Gastrocnemius medialis (tissue), 4 donors: ENCODE measurements at places on chromosomes 4 and X. TPM values are rescaled to one million over a fixed set of nuclear protein-coding genes. Genes with fewer than 3 reads are reported as not detected.

DNA sequence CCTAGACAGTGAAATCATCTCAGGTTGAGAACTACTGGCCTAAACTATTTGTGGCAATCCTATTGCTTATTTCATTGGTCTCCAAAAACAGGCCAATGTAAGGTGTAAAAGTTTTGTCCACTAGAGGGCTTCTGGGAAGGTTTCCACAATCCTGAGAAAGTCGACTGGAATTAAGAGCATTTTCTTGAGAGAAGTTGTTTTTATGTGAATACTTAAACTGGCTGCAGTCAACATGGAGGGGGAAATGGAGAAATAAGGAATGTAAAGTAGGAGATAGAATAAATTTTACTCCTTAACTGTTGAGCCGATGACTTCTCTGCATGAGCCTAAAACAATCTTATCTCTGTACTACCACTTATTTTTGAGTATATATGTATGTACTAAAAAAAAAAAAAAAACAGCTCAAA is 11.0 kb upstream of the EIF4E start:
- H3K36me3 ChIP-seq, result no peaks in the 10 kb centered on the region
- no peak overlapping the region for H3K4me3 ChIP-seq
- H3K27me3 ChIP-seq, result no peaks in the 10 kb centered on the region
- no peak for DNase-seq
- no peaks in the 10 kb centered on the region for H3K4me1 ChIP-seq

Gene ANKRD50
- 3.7 TPM for total RNA-seq

DNA sequence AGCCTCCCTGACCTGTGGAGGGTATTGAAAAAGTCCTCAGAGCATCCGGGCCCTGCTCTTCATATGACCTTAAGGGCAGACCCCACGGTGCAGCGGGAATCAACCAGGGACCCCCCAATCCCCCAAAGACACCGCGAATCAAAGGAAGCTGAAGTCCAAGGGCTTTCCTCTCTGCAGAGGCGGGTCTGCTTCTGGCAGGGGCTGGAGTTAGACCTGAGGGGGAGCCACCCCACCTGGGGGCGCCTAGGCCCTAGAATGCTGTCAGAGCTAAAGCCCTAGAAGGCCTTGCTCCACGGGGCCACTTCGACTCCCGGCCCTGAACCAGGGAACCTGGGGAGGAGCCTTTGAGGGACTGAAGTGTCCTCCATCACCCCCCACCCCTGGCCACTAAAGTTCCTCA is 2.8 kb upstream of the HAUS7 start:
- no peak overlapping the region for H3K4me3 ChIP-seq
- no peaks in the 10 kb centered on the region for H3K27me3 ChIP-seq

DNA sequence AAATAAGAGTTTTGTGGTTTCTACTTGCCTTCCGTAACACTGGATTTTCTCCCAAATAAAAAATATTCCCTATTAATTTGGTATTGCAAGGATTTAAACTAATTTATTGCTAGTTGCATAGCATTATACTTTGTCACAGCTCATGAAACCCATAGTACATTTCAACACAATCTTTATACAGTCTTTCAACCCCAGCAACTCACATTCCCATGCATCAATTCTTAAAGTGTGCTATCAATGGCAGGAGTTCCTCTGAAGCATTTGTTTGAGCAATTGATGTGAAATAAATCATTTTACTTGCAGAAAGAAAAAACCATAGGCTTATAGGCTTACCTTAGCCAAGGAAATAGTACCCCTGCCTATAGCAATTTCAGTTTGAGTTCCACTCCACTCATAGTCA is 251.9 kb downstream of the PAPSS1 start:
- H3K4me1 ChIP-seq, result no peaks in the 10 kb centered on the region
- no peak for DNase-seq
- no peak overlapping the region for H3K27ac ChIP-seq
- H3K4me3 ChIP-seq, result no peak overlapping the region

- H3K36me3 ChIP-seq, result no peaks in the 10 kb centered on the region
- H3K4me1 ChIP-seq, result no peaks in the 10 kb centered on the region
- H3K27me3 ChIP-seq, result no peaks in the 10 kb centered on the region
- DNase-seq, result no peak
- no peak overlapping the region for H3K27ac ChIP-seq
Observed at GRCh38 chr4:74947798-74948197, 14.9 kb downstream of the PARM1 start.

GRCh38 chrX:85243761-85244449 is at the start of the genes SATL1 and ZNF711:
Gene SATL1 (minus strand): TSS chrX:85243779. CDS start chrX:85108968, 134,811 bp downstream.
Gene ZNF711 (plus strand): TSS chrX:85243991. CDS start chrX:85247573, 3,582 bp downstream.
- H3K36me3 ChIP-seq, result no peaks in the 10 kb centered on the region
- peak within 1 kb of the TSS; percentile 61 for H3K4me3 ChIP-seq
- H3K27ac ChIP-seq, result no peak within 1 kb of the TSS
- H3K27me3 ChIP-seq, result no peaks in the 10 kb centered on the region
- no peaks in the 10 kb centered on the region for H3K4me1 ChIP-seq
- no peak for DNase-seq

GRCh38 chr4:101651778-101652177 is 138.8 kb upstream of the BANK1 start:
- H3K27me3 ChIP-seq, result no peaks in the 10 kb centered on the region
- H3K27ac ChIP-seq, result no peak overlapping the region
- H3K4me3 ChIP-seq, result no peak overlapping the region
- peaks cover 10% of the 10 kb centered on the region for H3K4me1 ChIP-seq

Gene SSX2B
- not detected for total RNA-seq

Gene MAGEA9B
- not detected for total RNA-seq

Gene PCDH10
- 0.04 TPM for total RNA-seq

Gene NR3C2
- 9.5 TPM for total RNA-seq

Gene NXF3
- total RNA-seq, result not detected

Gene TKTL2
- total RNA-seq, result not detected

GRCh38 chr4:40294339-40294738 is 40.8 kb upstream of the CHRNA9 start:
- H3K27me3 ChIP-seq, result no peaks in the 10 kb centered on the region
- no peaks in the 10 kb centered on the region for H3K36me3 ChIP-seq
- no peak for DNase-seq
- H3K4me1 ChIP-seq, result no peaks in the 10 kb centered on the region
- H3K4me3 ChIP-seq, result no peak overlapping the region
- H3K27ac ChIP-seq, result no peak overlapping the region

GRCh38 chr4:4912155-4912554 is 52.7 kb downstream of the MSX1 start:
- H3K27me3 ChIP-seq, result no peaks in the 10 kb centered on the region
- no peak overlapping the region for H3K4me3 ChIP-seq
- DNase-seq, result no peak
- H3K27ac ChIP-seq, result no peak overlapping the region
- H3K36me3 ChIP-seq, result no peaks in the 10 kb centered on the region

DNA sequence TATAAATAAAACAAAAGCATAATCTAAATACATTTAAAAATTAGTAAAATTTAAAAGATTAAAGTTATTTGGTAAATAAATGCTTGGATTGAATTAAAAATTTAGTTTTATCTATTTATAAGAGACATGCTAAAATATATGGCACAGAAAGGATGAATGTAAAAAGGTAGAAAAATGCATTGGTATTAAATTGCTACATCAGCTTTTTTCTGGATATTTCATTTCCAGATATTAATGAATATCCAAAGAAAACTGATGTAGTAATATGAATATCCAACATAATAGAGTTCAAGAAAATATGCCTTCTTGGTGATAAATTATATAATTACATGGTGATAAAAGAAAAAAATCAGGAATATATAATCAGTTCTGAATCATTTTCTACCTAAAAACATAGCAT is 1743.9 kb downstream of the RPA4 start:
- no peaks in the 10 kb centered on the region for H3K36me3 ChIP-seq
- no peaks in the 10 kb centered on the region for H3K4me1 ChIP-seq
- no peaks in the 10 kb centered on the region for H3K27me3 ChIP-seq
- no peak overlapping the region for H3K4me3 ChIP-seq

Gene GUF1
- total RNA-seq, result 18.7 TPM

DNA sequence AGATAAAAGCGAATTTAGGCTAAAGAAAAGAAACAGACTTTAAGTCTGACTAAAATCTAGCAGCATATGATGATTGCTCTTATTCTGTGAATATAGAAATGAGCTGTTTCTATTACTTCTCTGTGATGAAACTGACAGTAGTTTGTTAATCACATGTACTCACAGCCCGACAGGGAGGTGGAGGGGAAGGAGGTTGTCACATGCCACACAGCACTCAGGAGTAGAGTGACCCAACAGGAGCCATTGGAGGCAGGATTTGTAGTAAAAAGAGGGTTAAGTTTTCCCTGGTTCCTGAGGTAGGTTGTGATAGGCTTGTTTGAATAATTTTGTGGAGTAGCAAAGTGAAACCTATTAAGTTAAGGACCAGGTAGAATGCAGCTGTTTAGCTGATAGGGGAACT is 495.9 kb downstream of the CENPC start:
- no peak for DNase-seq
- no peaks in the 10 kb centered on the region for H3K36me3 ChIP-seq
- no peaks in the 10 kb centered on the region for H3K4me1 ChIP-seq
- no peaks in the 10 kb centered on the region for H3K27me3 ChIP-seq

- DNase-seq, result no peak
- H3K27ac ChIP-seq, result peak overlapping the region; percentile 50
- no peaks in the 10 kb centered on the region for H3K27me3 ChIP-seq
- no peaks in the 10 kb centered on the region for H3K36me3 ChIP-seq
- H3K4me1 ChIP-seq, result peaks cover 26% of the 10 kb centered on the region
- H3K4me3 ChIP-seq, result no peak overlapping the region
Observed at GRCh38 chr4:169201222-169202144, 69.3 kb downstream of the SH3RF1 start.

Gene ARFIP1
- 10.1 TPM for total RNA-seq

GRCh38 chr4:1945124-1945895 is 63.5 kb downstream of the NELFA start:
- H3K36me3 ChIP-seq, result no peaks in the 10 kb centered on the region
- no peaks in the 10 kb centered on the region for H3K4me1 ChIP-seq
- no peaks in the 10 kb centered on the region for H3K27me3 ChIP-seq
- no peak overlapping the region for H3K27ac ChIP-seq
- no peak for DNase-seq

Gene CWH43
- total RNA-seq, result not detected

Gene XKRX
- 0.13 TPM for total RNA-seq

Gene CCDC120
- 0.07 TPM for total RNA-seq

DNA sequence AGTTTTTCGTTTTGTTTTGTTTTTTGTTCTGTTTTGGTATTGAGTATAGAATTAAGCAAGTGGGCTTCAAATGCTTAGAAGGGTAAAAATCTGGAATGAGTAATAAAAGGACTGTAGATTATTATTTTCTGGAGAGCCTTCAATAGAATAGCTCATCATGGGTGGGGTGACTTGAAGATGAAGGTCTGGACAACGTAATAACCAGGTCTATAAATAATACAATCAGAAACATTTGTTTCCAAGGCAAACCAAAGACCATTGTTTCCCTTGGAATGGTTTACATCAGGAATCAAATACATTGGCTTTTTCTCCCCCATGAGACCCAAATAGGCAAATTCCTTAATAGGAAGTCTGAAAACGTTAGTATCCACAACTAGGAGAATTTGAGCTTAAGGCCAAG is 721.6 kb downstream of the RPA4 start:
- H3K27ac ChIP-seq, result no peak overlapping the region
- no peak overlapping the region for H3K4me3 ChIP-seq
- H3K27me3 ChIP-seq, result no peaks in the 10 kb centered on the region
- no peaks in the 10 kb centered on the region for H3K36me3 ChIP-seq
- no peak for DNase-seq

Gene GYPE
- total RNA-seq, result not detected

DNA sequence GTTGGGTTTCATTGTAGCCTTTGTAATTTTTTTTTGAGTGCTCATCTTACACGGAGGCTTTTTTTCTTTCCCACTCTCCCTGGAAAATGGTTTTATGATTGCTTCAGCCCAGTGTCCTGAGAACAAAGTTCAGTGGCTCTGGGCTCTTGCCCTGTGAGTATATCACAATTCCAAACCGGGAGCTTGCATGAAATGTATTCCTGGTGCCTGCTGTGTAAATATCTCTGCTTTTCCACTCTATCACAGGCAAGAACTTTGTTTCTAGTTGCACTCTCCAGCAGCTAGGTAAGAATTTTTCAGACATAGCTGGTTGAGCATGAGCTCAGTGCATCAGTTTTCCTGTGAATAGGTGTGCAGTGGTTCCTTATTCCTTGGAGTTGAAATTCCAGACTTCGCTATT is 60.8 kb downstream of the SUPT20HL2 start:
- no peak overlapping the region for H3K27ac ChIP-seq
- H3K36me3 ChIP-seq, result no peaks in the 10 kb centered on the region
- no peak for DNase-seq
- H3K4me1 ChIP-seq, result no peaks in the 10 kb centered on the region

Gene CT47B1
- not detected for total RNA-seq

- H3K27ac ChIP-seq, result no peak overlapping the region
- no peaks in the 10 kb centered on the region for H3K27me3 ChIP-seq
- DNase-seq, result no peak
- H3K4me3 ChIP-seq, result no peak overlapping the region
- H3K4me1 ChIP-seq, result no peaks in the 10 kb centered on the region
Observed at GRCh38 chr4:100632163-100632562, 114.3 kb upstream of the EMCN start.

DNA sequence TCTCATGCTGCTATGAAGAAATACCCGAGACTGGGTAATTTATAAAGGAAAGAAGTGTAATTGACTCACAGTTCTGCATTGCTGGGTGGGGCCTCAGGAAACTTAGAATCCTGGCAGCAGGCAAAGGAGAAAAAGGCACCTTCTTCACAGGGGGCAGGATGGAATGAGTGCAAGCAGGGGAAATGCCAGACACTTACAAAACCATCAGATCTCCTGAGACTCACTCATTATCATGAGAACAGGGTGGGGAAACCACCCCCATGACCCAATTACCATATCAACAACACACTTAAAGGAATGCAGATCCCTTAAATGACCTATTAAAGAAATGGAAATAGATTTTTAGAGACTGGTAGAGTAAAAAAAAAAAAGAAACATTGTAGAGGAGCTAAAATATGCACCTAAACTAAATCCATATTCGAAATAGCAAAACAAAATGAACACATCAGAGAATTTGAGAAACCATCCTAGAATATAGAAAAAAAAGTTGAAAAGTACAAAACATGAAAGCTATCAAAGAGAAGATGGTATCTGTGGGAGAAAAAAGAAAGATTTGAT is 104.3 kb upstream of the UGT8 start:
- H3K4me1 ChIP-seq, result no peaks in the 10 kb centered on the region
- H3K4me3 ChIP-seq, result no peak overlapping the region
- no peak for DNase-seq
- H3K27me3 ChIP-seq, result no peaks in the 10 kb centered on the region
- no peaks in the 10 kb centered on the region for H3K36me3 ChIP-seq
- H3K27ac ChIP-seq, result no peak overlapping the region

DNA sequence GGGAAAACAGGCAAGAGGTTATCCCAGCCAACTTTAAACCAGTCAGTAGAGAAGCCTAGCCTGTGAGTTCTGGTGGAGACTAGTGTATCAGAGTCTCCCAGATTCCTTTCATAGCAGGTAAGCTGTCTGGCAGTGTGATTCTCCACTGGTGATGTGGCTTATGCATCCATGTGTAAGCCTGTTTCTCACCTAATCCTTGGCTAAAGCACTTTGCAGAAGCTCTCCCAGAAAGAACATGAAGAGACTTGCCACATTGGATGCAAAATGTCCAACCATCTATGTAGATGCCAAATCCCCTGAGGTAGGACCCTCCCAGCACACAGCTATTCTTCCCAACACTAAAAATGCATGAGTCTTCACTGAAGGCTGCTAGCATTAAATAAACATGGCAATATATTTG is 111.7 kb downstream of the CHRNA9 start:
- H3K27me3 ChIP-seq, result no peaks in the 10 kb centered on the region
- DNase-seq, result no peak
- H3K27ac ChIP-seq, result no peak overlapping the region
- no peaks in the 10 kb centered on the region for H3K36me3 ChIP-seq
